Naive thymus-derived CD4-positive, alpha-beta T cell (primary cell): ENCODE measurements at places on chromosomes 11 and 22. TPM values are rescaled to one million over a fixed set of nuclear protein-coding genes. Genes with fewer than 3 reads are reported as not detected.
A peak's percentile ranks its signal among the peaks of the same experiment; 100 is the strongest.

NXPE4 gene
- not detected for total RNA-seq

DNA sequence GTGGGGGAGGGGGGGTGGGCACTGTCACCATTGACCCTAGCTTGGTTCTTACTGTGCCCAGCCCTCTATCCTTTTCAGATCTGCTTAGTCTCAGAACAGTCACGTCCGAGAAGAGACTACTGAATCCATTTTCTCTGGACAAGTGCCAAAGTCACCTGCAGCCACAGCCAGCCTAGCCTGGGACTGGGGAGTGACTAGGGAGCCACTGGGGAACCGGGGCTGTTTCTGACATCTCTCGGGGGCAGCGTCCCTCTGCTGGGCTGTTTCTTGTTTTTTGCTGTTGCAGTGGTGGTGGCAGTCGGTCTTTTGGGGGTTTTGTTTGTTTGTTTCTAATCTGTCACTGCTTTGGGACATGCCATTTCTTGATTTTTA is 8.7 kb downstream of the SLC37A2 start:
- H3K4me3 ChIP-seq, result no peak overlapping the region
- H3K4me1 ChIP-seq, result no peaks in the 10 kb centered on the region
- DNase-seq, result no peak
- no peak overlapping the region for H3K27ac ChIP-seq

DNA sequence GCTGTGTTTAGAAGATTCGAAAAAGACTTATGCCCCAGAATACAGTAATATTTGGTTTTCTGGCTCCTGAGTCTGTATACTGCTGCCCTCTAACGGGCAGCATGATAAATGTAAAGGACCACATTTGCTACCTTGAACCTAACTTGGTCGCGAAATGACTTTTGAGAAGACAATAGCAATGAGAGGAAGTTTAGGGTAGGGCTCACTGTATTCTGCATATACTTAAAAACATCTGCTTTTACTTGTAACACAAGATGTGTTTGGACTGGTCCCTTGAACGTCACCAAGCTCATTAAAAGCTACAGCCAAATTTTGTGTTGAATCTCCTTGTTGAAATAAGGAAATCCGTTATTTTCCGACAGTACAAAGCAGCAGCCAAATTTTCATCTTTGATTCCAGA is 309.1 kb downstream of the SWAP70 start:
- no peak overlapping the region for H3K27ac ChIP-seq
- no peaks in the 10 kb centered on the region for H3K4me1 ChIP-seq
- H3K27me3 ChIP-seq, result no peaks in the 10 kb centered on the region
- no peaks in the 10 kb centered on the region for H3K36me3 ChIP-seq
- H3K4me3 ChIP-seq, result no peak overlapping the region

KREMEN1 gene
- not detected in 2 replicates for total RNA-seq

ZNF280B gene
- total RNA-seq, result 3.0 TPM

CHRM1 gene
- not detected for total RNA-seq

DNA sequence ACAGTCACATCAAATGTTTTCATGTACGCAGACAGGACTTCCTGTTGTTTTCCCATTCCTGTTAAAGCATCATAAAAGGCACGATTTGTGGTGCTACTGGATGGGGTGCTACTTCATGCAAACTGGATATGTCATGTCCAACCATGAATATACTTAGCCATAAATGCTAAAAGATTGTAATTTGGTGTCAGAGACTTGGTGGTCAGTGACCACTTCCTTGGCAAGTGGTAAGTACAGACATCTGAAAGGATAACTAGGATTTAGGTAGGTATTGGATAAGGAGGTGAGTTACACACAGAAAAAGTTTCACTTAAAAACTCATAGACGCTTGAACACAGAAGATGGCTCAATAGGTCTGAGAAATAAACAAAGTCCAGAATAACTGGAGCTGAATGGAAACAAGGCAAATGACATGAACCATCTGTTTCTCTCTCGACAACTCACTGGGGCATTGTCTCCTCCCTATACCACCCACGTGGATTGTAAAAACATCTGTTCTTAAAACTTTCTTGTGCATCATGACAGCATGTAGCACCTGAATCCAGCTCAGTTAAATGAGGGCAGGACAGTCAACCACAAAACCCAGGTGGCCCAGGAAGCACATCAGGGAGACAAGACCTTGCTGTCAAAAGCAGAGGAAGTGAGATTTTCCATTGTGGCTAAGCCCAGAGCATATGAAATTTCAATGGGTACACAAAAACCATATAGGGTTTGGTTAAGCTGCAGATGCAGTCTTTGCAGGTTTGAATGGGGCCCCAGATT is 22.1 kb upstream of the IGLL5 start:
- no peaks in the 10 kb centered on the region for H3K27me3 ChIP-seq
- H3K36me3 ChIP-seq, result no peaks in the 10 kb centered on the region
- no peak overlapping the region for H3K4me3 ChIP-seq
- DNase-seq, result peak; percentile 46
- H3K4me1 ChIP-seq, result peaks cover 32% of the 10 kb centered on the region

- DNase-seq, result no peak
- H3K4me1 ChIP-seq, result no peaks in the 10 kb centered on the region
- no peak overlapping the region for H3K4me3 ChIP-seq
- no peak overlapping the region for H3K27ac ChIP-seq
- no peaks in the 10 kb centered on the region for H3K27me3 ChIP-seq
Observed at GRCh38 chr22:17672417-17672991, 33.9 kb downstream of the BCL2L13 start.

MED17 gene
- 45.1 and 47.7 TPM in 2 replicates for total RNA-seq

DTX4 gene
- total RNA-seq, result 2.2 TPM

DNA sequence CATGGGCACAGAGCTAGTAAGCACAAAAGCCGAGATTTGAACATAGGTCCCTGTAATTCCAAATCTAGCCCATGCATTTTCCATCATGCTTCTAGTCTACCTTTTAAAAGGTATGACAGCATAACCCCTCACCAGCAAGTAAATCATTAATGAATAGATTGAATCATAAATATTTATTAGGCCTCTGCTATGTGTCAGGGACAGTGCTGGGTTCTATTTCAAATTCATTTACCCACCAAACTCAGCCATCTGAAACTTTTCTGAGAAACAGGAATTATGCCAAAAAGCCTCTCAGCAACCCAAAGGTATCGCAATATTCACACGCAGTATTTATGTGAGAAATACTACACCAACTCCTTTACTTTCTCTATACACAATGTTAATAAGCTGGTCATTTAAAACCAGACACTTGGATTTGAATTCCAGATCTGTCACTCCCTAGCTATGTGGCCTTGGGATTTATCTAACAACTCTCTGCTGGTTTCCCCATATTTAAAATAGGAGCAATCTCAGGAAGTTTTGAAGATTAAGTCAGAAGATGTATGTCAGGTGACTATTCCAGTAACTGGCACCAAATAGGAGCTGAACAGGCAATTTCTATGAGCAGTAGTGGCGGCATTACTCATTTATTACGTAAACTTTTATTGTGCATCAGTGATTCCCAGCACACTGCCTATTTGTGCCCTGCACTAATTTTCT is 191.4 kb downstream of the TENM4 start:
- no peak overlapping the region for H3K27ac ChIP-seq
- no peaks in the 10 kb centered on the region for H3K36me3 ChIP-seq
- no peak overlapping the region for H3K4me3 ChIP-seq
- DNase-seq, result no peak
- no peaks in the 10 kb centered on the region for H3K27me3 ChIP-seq

OLFML1 gene
- not detected for total RNA-seq

SLC15A3 gene
- 101 TPM for total RNA-seq

DNA sequence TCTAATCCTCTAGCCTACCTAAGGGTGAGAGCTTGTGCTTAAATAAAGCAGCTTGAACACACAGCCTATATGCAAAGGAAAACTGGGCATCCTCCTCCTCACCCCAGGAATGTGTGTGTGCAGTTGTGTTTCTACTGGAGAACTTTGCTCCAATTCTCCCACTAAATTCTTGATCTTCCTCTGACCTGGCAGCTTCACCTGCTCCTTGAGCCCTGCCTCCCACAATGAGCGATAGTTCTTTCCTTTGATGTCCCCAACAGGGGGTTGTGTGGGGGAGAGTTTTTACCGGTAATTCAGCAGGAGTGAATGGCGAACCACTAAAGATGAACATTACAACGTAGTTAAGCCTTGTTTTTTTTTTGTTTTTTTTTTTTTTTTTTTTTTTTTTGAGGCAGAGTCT is 113.5 kb upstream of the RCN1 start:
- no peak for DNase-seq
- H3K4me1 ChIP-seq, result no peaks in the 10 kb centered on the region
- no peak overlapping the region for H3K4me3 ChIP-seq
- H3K27me3 ChIP-seq, result no peaks in the 10 kb centered on the region
- H3K36me3 ChIP-seq, result no peaks in the 10 kb centered on the region

CTSC gene
- total RNA-seq, result 44.5 TPM

DNA sequence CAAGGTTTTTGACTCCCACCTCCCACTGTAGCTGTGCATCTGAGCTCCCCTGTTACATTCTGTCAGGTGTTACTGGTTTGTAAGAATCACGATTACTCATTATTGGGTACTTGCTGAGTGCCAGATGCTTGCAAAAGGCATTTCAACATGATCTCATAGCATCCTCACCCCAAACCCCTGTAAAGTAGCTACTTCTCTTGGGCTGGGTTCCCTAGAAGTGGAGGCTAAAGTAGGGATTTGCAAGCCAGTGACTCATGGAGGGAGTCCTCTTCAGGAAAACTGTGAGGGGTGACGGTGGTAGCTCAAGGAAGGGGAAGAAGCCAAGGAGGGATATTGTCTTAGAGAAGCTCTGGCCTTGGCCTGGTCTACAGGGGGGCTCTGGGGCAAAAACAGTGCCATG is 78.6 kb downstream of the TIMP3 start:
- no peaks in the 10 kb centered on the region for H3K36me3 ChIP-seq
- H3K4me3 ChIP-seq, result no peak overlapping the region
- H3K4me1 ChIP-seq, result peaks cover 6% of the 10 kb centered on the region
- no peaks in the 10 kb centered on the region for H3K27me3 ChIP-seq

- no peaks in the 10 kb centered on the region for H3K27me3 ChIP-seq
- H3K27ac ChIP-seq, result no peak overlapping the region
- H3K36me3 ChIP-seq, result peaks cover 6% of the 10 kb centered on the region
- DNase-seq, result no peak
- no peak overlapping the region for H3K4me3 ChIP-seq
Observed at GRCh38 chr11:65316227-65317024, 1.8 kb downstream of the CDC42EP2 start.

GLB1L3 gene
- 10.7 and 11.4 TPM in 2 replicates for total RNA-seq

BRSK2 gene
- 0.41 TPM in 1 of 2 replicates, not detected in the other for total RNA-seq

DNA sequence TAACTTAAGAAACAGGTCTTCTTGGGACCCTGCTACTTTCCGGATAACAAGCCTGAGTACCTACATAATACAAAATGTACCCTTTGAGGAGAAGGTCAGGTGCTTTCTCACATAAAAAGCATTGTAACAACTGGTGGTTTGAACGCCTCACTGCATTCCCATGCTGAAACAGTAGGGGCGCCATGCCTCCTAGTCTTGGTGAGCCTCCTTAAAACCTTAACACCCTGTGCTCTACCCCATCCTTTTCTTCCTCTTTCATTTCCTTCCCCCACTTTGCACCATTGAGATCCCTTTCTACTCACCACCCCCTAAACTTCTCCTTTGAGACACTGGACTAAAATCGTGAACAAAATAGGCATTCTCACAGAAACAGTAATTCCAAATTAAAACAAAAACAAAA is 729.3 kb downstream of the NTM start:
- no peak overlapping the region for H3K4me3 ChIP-seq
- no peaks in the 10 kb centered on the region for H3K4me1 ChIP-seq
- H3K27ac ChIP-seq, result no peak overlapping the region
- no peaks in the 10 kb centered on the region for H3K27me3 ChIP-seq
- H3K36me3 ChIP-seq, result no peaks in the 10 kb centered on the region
- DNase-seq, result no peak

GRCh38 chr11:113932788-113933187 is 28.2 kb downstream of the HTR3B start:
- no peak for DNase-seq
- H3K27ac ChIP-seq, result no peak overlapping the region
- no peaks in the 10 kb centered on the region for H3K4me1 ChIP-seq
- H3K36me3 ChIP-seq, result no peaks in the 10 kb centered on the region

- no peaks in the 10 kb centered on the region for H3K27me3 ChIP-seq
- no peak overlapping the region for H3K27ac ChIP-seq
- H3K36me3 ChIP-seq, result no peaks in the 10 kb centered on the region
- H3K4me3 ChIP-seq, result no peak overlapping the region
- no peaks in the 10 kb centered on the region for H3K4me1 ChIP-seq
- no peak for DNase-seq
Observed at GRCh38 chr11:94028436-94028835, 7.3 kb downstream of the HEPHL1 start.

TRIM34 gene
- total RNA-seq, result 10.3 TPM

DNA sequence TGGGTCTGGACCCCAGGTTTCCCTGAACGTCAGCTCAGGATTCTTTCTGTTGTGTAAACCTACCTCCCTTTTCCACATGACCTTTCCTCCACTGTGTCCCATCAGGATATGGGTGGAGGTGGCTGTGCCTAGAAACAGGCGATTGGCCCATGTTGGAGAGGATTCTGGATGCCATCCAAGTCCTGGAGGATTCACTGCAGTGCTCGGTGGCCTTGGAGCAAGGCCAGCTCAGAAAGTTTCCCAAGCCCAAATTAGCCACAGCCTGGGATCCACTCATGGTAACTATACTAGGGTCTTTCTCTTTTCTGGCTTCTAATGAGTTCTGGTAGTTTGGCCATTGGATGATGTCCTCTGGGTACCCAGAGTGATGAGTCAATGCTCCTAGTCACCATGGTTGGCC is 141.6 kb downstream of the SNX19 start:
- DNase-seq, result no peak
- no peak overlapping the region for H3K27ac ChIP-seq
- no peak overlapping the region for H3K4me3 ChIP-seq
- no peaks in the 10 kb centered on the region for H3K27me3 ChIP-seq
- H3K36me3 ChIP-seq, result no peaks in the 10 kb centered on the region

CLDN5 gene
- not detected for total RNA-seq

DNA sequence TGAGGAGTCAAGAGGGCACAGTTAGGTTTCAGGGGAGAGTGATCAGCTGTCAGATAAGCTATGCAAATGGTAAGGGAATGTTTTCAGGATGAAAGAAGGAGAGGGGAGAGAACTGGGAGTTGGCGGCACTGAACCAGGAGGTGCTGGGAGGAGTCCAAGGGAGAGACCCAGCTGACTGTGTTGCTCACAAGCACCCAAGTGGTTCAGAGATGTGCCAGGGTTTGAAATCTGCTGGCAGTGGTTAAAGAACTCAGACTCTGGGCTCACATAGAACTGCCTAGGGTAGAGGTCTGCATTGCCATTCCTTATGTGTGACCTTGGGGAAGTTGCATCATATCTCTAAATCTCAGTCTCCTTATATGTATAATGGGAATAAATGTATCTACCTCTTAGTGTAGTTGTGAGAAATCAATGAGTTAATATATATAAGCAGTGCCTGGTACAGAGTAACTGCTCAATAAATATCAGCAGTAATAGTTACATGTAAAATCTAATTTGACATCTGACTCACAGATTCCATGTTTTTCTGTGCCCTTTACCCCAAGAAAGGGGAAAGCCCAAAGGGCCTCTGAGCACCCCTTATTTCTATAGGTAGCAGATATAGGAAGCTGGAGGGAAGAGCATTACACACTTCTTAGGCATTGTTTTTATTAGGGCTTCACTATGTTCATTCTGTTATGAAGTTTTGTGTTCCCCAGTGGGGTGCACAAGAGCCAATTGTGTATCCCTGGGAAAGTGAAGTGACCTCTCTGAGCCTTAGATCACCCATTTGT is 66.9 kb upstream of the SESN3 start:
- no peak overlapping the region for H3K4me3 ChIP-seq
- peaks cover 27% of the 10 kb centered on the region for H3K4me1 ChIP-seq
- no peaks in the 10 kb centered on the region for H3K36me3 ChIP-seq
- no peak overlapping the region for H3K27ac ChIP-seq
- DNase-seq, result no peak
